Neural crest cell (in vitro differentiated cells): ENCODE measurements at places on chromosomes 7 and 10.
A peak's percentile ranks its signal among the peaks of the same experiment; 100 is the strongest.

DNA sequence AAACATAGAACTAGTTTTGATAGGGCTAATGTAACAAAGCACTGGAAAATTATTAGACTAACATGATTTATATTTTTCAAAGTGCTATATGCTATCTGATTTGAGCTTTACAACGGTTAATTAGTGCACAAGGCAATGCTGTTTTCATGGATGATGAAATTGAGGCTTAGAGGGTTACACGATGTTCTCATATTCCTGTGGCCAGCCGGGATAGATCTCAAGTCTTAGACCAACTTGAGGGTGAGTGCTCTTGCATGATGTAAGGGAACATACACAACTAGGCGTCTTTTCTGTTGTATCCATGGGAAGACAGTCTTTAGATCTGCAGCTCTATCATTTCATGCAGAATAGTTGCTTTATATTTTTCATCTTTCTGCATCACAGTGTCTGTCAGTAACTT lies 4.1 kb downstream of the PRPF18 start:
- no peak for DNase-seq

DNA sequence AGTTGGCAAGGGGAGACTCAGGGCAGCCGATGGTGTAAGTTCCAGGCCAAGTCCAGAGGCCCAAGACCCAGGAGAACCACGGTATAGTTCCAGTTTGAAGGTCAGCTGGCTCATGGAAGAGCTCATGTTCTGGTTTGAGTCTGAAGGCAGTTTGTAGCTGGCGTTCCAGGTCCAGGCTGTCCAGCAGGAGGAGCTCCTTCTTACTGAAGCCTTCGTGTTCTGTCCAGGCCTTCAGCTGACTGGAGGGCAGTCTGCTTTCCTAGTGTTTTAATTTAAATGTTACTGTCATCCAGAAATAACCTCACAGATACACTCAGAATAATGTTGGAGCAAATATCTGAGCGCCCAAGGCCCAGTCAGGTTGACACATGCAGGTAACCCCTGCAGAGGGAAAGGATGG lies 4.2 kb downstream of the SUN1 start:
- DNase-seq: peak; percentile 14

DNA sequence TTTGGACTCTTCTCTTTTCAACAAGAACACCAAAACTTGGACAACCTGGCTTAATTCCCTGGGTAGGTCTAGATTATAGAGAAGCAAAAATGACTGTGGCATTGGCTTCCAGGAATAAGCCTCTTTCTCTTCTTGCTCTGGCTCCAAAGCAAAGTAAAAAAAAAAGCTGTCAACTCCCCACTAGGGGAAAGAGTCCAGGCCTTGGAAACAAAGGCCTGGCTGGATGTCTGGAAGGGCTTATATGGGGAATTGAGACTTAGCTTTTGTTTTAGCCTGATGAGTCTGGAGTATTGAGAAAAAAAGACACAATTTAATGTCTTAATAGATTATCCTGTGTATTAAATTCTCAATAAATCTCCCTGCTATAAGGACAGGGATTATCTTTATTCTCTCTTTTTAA lies 300.6 kb downstream of the SORCS3 start:
- no peak for DNase-seq

DNA sequence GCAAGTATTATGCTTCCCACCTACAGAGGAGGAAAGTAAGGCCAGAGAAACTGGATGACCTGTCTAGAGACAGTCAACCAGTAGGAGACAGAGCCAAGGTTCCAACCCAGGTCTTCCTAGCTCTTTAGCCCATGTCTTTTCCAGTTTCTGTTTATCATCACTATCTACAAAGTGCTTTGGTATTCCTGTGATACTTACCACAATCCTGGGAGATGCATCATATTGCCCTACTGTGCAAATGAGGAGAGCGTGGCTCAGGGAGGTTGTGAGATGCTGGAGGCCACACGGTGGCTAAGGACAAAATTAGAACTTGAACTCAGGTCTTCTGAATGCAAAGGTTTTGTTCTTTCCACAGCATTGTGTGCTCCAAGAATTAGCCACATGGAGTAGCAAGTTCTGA lies 11.2 kb upstream of the PLEKHA1 start:
- no peak for DNase-seq

DNA sequence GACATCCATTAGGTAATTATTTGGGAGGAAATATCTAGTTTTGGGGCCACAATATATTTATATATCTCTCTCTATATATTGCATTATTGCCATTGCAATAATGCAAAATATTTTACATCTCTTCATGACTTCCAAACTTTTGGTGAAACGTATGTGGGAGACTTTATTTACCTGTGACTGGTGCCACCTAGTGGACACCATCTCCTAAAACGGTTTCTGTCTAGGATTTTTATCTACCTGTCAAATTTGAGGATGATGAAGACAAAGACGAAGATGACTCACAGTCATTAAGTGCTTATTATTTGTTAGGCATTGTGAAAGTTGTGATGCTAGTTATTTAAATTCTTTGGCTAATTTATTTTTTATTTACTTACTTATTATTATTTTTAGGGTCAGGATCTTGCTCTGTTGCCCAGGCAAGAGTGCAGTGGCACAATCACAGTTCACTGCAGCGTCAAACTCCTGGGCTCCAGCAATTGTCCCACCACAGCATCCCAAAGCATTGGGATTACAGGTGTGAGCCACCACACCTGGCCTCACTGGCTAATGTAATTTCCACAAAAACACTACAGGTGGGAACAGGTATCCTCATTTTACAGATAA lies 18.7 kb upstream of the CBLL1 start:
- DNase-seq: peak; percentile 15

GRCh38 chr10:85045046-85045445 lies 716.7 kb downstream of the CCSER2 start:
- no peak for DNase-seq
